ENCODE measurements at places on chromosomes 11 and 22. TPM values are rescaled to one million over a fixed set of nuclear protein-coding genes. Genes with fewer than 3 reads are reported as not detected.

- peak; percentile 10 for DNase-seq
These were observed 83.7 kb downstream of the PHF21B start for GRCh38 chr22:44926124-44926475.

DNA sequence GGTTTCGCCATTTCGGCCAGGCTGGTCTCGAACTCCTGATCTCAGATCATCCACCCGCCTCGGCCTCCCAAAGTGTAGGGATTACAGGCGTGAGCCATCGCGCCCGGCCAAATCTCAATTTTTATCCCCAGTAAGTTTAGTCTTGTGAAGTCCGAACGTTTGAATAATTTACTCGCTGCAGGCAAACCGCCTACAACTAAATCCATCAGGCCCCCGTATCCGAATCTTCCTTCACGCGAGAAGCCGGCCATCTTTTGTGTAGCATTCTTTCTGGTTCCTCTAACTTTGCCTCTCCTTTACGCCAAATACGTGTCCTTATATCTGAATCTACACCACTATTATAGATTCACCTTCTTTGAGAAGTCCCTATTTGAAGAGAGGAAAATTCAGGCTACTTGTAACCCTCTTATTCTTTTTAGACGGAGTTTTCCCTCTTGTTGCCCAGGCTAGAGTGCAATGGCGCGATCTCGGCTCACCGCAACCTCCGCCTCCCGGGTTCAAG is 581 bp upstream of the EIF3L start:
- no peak for DNase-seq

DNA sequence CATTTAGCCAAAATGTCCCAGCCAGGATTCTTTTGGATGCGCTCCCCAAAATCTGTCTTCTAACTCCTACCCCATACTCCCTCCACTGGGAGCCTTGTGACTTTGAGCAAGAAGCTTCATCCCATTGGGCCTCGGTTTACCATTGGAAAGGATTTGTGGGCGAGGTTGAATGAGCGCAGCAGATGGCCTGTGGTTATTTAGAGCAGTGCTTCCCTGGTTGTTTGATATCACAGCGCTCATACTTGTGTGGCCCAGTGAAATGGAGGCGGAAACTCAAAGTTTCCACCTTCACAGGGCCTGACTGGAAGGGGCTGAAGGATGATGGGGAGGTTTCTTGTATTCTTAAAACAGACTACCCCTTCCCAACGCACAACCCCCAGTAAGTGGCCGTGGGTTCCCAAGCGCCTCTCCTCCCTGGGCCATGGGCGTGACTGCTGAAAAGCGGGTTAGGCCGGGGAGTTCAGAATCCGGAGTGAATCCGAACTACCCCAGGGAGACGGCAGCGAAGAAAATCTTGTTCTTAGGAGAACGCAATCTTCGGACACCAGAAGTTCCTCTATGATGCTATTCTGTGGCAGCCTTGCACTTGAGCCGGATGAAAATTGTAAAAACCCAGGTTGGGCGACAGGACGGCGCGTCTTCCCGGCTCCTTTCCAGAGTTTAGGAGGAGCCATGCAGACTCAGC is 1.2 kb upstream of the ATF4 start:
- DNase-seq: no peak

DNA sequence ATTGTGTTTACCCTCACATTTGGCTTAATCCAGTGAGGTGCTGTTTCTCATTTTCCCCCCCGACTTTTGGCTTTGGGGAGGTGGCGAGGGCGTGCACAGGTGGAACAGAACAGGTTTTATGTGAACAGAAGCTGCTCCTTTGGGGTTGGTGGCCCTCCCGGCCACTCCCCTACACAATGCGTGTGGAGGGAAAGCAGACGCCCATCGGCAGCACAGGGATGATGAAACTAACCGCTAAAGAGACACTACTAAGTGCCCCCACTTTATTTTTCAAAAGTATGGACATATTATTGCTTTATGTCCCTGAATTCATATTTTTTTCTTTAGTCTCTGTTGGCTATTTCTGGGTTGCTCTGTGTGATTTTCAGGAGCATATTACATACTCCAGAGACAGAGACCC is 160.9 kb downstream of the ENTHD1 start:
- DNase-seq: no peak

DNA sequence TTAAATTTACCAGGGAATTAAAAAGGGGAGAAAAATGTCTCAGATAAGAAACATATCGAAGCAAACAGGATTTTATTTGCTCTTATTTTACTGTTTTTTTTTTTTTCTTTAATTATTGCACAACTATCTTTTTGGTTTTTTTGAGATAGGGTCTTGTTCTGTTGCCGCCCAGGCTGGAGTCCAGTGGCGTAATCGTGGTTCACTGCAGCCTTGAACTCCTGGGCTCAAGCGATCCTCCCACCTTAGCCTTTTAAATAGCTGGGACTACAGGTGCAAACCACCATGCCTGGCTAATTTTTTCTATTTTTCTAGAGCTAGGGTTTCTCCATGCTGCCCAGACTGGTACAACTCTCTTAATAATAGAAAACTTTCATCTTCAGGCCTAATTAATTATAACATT is 32.5 kb downstream of the DRG1 start:
- DNase-seq: no peak

DNA sequence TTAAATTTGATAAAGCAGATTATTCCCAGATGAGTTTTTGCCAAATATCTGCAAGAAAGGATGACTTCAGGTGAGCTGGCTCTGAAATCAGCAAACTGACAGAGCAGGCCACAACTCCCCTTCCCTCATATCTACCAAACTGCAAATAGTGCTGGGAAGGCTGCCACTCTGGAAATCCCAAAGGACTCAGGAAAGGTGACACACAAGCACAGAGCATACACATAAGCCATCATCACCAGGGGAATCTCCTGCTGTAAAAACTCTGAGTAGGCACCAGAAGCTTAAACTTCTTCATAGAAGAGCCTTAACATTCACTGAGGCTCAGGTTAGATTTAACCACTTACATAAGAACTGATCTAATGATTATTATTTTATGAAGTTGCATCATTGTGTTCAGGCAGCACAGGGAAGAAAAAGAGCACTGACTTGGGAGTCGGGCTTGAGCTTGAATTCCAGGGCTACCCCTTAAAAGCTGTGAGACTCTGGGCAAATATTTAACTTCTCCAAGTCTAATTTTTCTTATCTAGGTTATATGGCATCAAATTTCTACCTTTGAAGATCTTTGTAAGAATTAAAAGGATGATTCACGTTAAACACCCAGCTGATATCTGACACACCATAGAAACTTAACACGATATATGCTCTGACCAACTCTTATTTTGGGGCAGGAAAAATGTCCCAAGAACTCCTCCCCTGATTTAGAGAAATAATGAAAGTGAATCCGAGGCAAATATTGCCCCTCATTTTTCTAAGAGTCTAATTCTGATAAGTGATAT is 15.0 kb downstream of the SYTL2 start:
- DNase-seq: no peak

DNA sequence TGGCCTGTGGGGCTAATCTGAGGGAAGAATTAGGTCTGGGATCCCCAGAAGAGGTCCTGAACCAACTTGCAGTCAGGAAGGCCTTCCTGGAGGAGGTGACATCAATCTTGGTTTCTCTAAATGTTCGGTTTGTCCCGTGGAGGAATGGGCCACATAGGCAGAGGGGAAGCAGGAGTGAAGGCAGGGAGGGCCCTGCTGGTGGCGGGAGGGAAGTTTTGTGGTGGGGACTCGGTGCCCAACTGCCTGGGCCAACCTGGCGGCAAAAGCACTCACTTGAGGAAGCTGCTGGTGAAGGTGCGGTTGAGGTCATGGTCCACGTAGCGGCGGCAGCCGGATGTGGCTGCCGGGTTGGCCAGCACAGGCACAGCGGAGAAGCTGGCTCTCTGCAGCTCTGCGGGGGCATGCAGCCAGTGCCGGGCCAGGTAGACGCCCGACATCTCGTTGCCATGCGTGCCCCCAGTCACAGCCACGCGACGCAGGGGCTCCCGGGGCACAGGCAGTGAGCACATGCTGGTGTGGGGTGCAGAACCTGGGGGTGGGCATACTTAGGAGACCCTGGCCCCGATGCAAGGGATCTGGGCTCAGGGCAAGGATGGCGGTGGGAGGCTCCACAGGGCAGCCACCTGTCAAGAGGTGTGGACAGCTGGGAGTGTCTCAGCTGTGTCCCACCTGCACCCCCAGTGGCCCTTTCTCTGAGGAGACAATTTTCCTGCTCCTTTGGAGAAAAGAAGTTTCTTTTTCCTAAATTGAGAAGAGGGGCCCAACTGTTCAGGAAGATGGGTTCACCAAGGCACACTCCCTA is 3.8 kb downstream of the ACY3 start:
- DNase-seq: no peak

The IGLL1 gene
- total RNA-seq: not detected

The UBQLN3 gene
- 0.14 TPM for total RNA-seq

The MYOD1 gene
- not detected for total RNA-seq

The MS4A10 gene
- not detected for total RNA-seq

The TESMIN gene
- 0.52 TPM for total RNA-seq

The MMP8 gene
- total RNA-seq: not detected

All from left ventricle myocardium inferior (tissue), 1 donor.